Stimulated activated CD4-positive, alpha-beta T cell treated with anti-CD3 and anti-CD28 coated beads, Interleukin-15, amount 100 ng/mL, for 48 hours (primary cell): ENCODE measurements at places on chromosomes 3 and 15.

GRCh38 chr3:89245612-89246011, 138.2 kb downstream of the EPHA3 start:
- DNase-seq, result no peak

DNA sequence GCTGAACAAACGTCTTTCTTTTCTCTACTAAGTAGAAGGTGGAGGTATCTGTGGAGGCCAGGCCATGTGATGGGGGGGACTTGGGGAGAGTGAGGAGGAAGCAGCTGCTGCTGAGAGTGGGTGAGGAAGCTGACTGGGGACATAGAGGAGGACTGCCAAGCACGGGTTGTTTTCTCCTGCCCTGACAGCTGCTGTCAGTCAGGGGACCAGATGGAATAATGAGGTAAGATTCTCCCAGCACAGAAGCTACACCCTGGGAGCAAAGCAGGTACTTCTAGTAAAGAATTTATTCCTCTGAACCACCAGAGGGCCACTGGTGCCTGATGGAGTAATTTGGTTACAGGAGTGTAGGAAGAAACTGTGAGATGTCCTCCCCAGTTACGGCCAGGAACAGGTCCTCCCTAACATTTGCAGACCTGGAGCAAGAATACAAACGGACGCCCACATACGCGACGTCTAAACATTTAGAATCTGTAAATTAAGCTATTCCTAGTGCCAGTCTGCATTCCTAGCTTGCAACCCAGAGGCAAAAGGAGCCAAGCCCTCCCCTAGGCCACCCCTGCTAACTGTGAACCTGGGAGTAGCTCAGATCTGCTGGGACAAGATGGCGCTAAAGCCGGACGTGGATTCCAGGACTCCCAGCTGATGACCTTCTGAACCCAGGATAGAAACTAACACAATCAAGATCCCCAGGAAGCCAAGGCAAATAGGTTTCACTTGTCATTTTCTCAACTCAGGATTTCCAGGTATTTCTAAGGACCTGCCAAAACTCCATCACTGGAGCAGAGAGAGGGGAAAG, 14.8 kb downstream of the CRYGS start:
- no peak for DNase-seq

- DNase-seq, result no peak
These were observed 36.2 kb upstream of the CLRN1 start for GRCh38 chr3:151008699-151009098.

DNA sequence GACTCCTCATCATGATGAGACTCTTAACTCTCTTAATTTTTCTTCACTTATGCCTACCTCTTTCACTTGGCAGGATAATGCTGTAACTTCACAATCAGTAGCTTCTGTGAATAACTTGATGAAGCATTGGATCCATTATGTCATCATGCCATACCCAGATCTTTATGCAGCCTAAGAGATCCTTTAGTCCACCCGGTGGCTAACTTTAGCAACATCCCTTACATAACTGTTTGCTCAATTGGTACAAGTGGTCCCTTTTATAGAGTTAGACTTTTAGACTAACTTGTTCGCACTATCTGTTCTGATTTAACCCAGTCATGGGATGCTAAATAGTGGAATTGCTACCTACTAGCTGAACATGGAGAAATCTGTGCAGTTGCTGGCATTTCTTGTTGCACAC, 184.5 kb downstream of the USP13 start:
- no peak for DNase-seq

DNA sequence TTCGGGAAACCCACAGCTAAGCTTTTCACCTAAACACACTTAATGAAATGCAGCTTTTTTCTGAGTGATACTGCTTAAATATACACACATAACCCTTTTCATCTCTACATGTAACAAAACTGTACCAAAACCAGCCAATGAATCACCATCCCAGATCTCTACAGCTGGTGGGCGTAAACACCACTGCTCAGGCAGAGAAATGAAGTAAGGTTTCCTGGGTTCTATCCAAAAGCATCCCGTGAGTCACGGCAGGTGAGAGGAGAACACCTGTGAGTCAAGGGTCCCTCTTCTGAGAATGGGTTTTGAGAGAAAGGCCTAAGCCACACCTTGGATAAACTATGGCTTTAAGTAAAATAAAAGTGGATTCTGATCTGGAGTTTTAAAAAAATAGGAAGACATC, 2.6 kb downstream of the CLDN1 start:
- DNase-seq, result peak; percentile 53

DNA sequence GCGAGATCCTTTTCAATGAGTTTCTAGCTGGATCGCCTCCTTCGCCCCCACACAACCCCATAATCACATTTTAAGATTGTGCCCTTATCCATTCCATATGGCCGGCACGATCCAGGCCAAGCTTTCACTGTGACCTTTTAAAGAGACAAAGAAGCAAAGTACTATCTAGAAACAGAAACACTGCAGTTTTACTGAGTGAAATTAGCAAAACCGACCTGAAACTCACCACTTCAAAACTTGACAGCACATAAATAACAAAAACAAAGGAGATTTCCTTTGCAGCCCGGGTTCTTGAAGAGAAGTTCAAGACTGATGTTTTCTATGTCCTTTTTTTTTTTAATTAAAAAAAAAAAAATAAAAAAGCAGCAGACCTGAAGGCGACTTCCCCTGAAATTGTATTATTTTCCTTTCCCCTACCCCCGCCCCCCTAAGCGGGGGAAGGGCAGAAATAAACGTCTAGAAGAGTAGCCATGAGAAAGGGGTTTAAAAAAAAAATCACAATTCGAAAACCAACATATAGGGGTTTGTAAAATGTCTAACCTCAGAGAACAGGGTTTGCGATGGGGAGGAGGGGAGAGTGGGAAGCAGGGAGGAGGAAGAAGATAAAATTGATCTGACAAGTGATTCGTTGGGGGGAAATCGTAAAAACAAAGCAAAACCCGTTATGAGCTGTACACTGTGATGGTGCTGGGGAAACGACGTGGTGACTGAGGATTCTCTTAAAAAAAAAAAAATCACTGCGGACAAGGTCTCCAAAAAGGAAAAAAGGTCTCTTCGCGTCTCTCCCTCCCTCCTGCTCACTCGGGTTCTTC, 1.5 kb downstream of the SATB1 start:
- DNase-seq, result no peak

- DNase-seq, result no peak
These were observed 116.2 kb downstream of the ROBO1 start for GRCh38 chr3:79651536-79652065.

DNA sequence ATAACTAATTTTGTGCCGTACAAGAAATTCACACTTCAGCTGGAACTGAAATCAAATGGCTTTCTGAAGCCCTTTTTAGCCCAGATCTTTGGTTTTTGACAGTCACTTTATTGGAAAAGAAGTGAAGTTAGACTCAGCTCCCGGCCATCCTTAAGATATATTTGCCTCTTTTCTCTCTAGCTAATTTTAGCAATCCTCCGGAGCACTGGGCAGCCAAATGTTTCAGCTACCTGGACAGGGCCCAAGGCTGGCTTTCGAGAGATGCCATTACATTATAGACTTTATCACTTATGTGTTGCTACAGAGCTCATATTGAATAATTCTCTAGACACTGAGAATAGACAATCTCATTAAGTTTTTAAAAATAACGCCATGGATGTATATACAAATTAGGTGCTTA, 28.5 kb upstream of the RPL39L start:
- DNase-seq, result no peak

DNA sequence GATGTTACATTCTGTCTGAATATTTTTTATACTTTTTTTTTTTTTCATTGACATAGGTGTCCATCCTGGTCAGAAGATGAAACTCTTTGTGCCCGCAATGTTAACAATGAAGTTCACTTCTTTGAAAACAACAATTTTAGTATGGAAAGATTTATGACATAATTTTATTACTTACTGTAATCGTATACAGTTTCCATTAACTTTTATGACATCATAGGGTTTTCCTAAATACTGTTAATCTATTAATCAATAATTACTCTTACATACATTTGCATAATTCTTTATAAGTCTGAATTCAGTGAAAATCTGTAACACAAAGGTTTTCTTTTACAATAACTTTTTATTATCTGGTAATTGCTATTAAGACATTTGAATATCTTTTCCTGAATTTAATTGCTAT, 17.7 kb downstream of the EIF2A start:
- no peak for DNase-seq

DNA sequence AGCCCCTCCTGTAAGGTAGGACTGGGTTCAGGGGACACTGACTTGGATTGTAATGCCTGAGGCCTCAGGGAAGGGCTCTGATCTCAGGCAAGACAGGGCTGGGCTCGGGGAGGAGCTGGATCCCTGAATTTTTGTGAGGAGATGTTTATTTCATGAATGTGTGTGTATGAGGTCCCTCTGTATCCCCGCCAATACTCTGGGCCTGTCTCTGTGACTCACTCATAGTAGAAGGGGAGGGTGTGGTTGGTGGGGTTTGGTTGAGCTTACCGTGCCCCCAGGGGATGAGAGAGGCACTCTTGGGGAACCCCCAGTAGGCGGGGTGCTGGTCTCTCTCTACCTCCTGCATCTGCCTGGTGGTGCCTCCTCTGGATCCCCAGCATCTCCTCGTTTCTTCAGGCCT, 28.1 kb downstream of the RPSA start:
- no peak for DNase-seq

- DNase-seq, result no peak
These were observed 102.8 kb upstream of the SEMA6D start for GRCh38 chr15:47614360-47615011.

DNA sequence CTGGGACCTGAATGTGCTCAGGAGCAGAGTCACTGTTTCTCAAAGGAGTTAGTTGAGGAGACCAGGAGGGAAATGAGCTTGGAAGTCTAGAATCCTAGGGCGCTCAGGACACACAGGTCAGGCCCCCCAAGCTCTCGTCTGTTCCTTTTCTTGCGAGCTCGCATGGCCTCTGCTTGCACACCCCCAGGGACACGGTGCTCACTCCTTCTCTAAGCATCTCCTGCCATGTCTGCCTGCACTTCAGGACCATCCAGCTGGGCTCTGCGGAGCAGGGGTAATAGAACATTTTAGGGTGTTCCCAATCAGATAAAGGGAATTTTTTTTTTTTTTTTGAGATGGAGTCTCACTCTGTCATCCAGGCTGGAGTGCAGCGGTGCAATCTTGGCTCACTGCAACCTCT, 213.2 kb downstream of the XXYLT1 start:
- DNase-seq, result no peak

DNA sequence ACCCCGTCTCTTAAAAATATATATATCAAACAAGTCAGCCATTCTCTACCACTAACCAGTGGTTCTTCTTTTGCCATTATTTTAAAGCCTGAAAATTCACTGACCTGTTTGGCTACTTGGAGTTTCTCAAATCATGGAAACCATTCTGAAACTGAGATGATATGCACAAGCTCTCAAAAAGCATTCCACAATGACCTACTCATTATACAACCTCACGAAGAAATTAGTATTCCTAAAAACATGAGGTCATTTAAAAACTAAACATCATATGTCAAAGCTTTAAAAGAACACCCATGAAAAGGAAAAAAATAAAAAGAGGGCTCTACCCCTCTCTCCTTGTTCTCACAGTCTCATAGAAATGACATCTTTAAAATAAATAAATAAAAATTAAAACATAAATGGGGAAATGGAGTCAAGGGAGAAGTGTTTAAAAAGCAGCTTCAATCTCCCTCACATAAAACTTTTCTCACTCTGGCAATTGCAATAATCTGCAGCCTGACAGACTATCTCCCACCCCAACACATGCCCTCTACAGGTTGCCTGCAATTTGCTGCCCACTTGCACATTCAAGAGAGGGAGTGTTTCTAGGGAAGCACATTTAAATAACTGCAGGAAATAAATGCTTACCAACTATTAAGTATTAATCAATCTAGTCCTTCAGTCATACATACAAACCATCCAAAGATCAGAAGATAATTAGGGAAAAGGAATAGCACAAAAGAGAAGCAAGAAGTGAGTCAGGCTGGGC, 73.3 kb downstream of the TRANK1 start:
- DNase-seq, result no peak

DNA sequence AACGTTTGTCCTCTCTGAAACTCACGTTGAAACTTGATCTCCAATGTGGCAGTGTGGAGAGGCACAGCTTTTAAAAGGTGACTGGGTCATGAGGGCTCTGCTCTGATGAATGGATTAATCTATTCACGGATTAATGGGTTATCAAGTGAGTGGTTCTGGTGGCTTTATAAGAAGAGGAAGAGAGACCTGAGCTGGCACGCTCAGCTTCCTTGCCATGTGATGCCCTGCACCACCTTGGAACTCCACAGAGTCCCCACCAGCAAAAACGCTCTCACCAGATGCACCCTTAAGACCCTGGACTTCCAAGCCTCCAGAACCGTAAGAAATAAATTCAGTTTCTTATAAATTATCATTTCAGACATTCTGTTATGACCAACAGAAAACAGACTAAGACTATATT, 2.6 kb downstream of the PPP1R2 start:
- DNase-seq, result no peak

DNA sequence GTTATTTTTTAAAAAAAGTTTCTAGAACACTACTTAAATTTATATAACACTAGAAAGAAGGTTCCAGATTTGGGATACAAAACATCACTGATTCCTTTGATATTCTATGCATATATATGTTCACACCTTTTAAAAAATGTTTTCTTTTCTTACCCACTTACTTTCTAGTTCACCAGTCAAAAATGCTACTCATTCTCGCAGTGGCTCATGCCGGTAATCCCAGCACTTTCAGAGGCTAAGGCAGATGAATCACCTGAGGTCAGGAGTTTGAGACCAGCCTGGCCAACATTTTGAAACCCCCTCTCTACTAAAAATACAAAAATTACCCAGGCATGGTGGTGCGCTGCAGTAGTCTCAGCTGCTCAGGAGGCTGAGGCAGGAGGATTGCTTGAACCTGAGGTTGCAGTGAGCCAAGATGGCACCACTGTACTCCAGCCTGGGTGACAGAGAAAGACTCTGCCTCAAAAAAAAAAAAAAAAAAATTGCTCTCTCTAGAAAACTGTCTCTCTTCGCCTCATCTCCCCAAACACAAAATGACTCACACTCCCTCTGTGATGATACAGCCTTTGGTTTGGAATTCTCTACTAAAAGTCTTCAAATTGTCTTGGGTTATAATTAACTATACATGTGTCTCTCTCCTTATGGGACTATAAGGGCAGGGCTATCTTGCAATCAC, 52.6 kb upstream of the TGFBR2 start:
- no peak for DNase-seq

DNA sequence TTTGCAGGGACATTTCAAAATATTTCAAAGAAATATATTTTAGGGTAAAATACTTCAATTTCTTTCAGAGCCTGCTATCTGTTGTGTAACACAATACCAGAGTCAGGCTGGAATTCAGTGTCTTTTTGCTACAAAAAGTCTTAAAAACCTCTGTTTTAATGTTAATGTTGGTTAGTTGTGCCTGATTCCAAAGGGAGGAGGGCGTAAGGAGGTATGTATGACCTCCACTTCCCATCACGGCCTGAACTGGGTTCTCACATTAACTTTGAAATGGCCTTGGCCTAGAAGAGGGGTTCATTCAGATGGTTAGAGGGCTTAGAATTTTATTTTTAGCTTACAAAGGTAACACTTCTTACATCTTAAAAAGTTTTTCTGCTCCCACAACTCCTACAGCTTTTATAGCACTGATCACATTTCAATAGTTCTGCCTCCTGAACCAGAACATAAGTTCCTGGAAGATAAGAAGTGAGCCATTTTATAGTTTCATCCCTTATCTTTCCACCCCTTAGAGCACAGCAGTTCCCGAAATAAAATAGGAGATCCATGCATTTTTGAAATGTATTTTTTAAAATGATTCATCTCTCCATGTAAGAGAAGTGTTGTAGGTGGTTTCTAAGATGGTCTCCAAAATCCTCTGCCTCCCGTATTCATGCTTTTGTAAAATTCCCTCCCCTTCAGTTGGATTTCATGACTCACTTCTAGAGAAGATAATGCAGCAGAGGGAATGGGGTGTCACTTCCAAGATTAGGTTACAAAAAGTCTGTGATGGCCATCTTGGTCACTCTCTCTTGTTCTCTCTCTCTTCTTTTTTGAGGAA, 543.1 kb upstream of the NECTIN3 start:
- DNase-seq, result no peak
